Left lung (tissue), 14 donors: ENCODE measurements at places on chromosomes 4 and X. TPM values are rescaled to one million over a fixed set of nuclear protein-coding genes. Genes with fewer than 3 reads are reported as not detected.

GRCh38 chr4:137267024-137267423, 265.3 kb downstream of the PCDH18 start:
- DNase-seq: no peak

- no peak for DNase-seq
Measured at GRCh38 chrX:27555514-27555913, 34.6 kb upstream of the DCAF8L2 start.

DNA sequence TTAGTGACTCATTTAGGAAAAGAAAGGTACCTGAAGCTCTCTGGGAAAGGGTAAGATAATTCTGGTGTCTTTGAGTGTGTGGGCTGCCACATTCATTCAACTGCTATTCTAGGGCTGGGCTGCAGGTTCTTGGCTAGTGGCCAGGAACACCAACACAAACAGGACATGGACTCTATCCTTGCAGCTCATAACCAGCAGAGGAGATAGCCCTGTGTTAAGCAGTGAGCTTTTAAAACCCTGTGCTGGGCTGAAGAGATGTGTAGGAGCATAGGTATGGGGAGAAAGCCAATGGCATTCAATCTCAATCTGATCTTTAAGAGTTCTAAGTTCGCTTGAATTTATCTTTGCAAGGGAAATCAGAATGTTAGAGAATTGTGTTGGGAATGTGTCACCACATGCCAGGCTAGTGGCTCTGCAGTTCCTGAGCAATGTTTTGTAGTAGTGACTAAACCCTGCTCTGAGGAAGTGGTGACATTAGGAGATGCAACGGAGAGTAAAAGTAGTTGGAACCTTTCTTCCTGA, 39.2 kb downstream of the SGMS2 start:
- no peak for DNase-seq

DNA sequence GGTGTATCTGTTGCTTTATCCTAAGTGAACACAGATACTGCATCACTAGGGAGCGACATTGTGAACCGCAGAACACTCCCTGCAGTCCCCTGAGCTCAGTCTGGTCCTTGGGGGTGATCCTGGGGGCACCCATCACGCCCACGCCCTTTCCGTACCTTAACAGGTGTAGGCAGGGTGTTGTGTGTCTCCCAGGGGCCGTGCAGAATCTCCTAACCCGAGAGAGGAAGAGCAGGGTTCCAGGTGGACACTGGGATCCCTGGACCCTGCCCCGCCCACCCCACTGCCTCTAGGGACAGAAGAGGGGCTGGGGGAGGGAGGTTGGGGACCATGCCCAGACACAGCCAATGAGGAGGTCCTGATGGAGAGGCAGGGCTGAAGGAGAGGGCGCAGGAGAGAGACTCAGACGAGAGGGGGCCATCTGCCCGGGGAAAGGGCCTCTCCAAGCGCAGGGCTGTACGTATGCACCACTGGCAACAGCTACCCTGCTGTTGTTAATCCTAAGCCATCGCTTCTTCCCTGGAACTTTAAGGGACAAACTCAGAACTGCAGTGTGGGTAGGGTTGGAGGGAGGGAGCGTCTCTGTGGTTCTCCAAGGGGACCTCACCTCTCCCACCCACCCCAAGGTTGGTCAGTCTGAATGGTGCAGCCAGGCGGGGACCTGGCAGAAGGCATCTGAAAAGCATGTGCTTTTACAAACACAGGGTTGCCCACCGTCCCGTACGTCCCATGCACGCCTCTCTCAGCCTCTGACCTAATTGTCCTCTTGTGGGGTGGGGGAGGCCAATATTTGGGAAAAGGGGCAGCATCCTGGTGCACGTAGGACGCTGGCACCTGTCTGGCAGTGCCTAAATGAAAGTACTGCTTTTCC, 2.5 kb downstream of the P2RY8 start:
- no peak for DNase-seq

ZCCHC18 gene
- 5.2 TPM for polyA plus RNA-seq
